ENCODE measurements at places on chromosomes 1 and 21.

DNA sequence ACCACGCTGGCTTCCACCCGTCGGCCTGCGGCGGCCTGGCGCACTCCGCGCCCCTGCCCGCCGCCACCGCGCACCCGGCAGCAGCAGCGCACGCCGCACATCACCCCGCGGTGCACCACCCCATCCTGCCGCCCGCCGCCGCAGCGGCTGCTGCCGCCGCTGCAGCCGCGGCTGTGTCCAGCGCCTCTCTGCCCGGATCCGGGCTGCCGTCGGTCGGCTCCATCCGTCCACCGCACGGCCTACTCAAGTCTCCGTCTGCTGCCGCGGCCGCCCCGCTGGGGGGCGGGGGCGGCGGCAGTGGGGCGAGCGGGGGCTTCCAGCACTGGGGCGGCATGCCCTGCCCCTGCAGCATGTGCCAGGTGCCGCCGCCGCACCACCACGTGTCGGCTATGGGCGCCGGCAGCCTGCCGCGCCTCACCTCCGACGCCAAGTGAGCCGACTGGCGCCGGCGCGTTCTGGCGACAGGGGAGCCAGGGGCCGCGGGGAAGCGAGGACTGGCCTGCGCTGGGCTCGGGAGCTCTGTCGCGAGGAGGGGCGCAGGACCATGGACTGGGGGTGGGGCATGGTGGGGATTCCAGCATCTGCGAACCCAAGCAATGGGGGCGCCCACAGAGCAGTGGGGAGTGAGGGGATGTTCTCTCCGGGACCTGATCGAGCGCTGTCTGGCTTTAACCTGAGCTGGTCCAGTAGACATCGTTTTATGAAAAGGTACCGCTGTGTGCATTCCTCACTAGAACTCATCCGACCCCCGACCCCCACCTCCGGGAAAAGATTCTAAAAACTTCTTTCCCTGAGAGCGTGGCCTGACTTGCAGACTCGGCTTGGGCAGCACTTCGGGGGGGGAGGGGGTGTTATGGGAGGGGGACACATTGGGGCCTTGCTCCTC, 1.9 kb downstream of the OLIG2 start:
- peak; percentile 73 for DNase-seq

DNA sequence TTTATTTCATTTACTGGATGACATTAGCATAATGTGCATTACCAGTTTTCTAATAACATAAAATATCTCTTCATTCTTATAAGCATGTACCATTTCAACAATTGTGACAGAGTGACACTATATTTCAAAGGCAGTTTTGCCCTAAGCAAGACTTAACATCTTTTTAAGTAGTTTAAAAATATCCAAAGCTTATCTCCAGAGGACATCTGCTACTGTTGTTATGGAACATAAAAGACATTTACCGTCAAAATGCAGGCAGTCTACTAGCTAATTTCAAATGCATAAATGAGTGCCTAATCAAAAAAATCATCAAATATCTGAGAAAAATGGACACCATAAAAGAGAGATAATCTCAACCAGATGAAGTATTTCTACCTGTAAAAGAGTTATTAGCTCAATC, 782.4 kb upstream of the BRINP3 start:
- DNase-seq, result no peak

- peak; percentile 60 for DNase-seq
These were observed 18.7 kb upstream of the AK2 start for GRCh38 chr1:33055210-33056008.

GRCh38 chr1:200042119-200042551, 14.6 kb downstream of the NR5A2 start:
- no peak for DNase-seq

GRCh38 chr21:38993561-38993960, 187.8 kb downstream of the ETS2 start:
- DNase-seq, result no peak

- no peak for DNase-seq
These were observed 263.2 kb downstream of the KCTD3 start for GRCh38 chr1:215830226-215830810.

- DNase-seq, result no peak
These were observed 2.8 kb downstream of the SRARP start for GRCh38 chr1:16006552-16007485.

- no peak for DNase-seq
These were observed 4.9 kb upstream of the AKR1A1 start for GRCh38 chr1:45545553-45546310.
